ENCODE measurements at places on chromosomes 3 and 15.
A peak's percentile ranks its signal among the peaks of the same experiment; 100 is the strongest.

- peak; percentile 14 for DNase-seq
Measured at GRCh38 chr3:88005066-88005465, 53.7 kb downstream of the CGGBP1 start.

- no peak for DNase-seq
Measured at GRCh38 chr3:139104062-139104461, 59.4 kb upstream of the PRR23C start.

- DNase-seq, result no peak
Measured at GRCh38 chr3:44905446-44906157, 31.2 kb downstream of the TGM4 start.

DNA sequence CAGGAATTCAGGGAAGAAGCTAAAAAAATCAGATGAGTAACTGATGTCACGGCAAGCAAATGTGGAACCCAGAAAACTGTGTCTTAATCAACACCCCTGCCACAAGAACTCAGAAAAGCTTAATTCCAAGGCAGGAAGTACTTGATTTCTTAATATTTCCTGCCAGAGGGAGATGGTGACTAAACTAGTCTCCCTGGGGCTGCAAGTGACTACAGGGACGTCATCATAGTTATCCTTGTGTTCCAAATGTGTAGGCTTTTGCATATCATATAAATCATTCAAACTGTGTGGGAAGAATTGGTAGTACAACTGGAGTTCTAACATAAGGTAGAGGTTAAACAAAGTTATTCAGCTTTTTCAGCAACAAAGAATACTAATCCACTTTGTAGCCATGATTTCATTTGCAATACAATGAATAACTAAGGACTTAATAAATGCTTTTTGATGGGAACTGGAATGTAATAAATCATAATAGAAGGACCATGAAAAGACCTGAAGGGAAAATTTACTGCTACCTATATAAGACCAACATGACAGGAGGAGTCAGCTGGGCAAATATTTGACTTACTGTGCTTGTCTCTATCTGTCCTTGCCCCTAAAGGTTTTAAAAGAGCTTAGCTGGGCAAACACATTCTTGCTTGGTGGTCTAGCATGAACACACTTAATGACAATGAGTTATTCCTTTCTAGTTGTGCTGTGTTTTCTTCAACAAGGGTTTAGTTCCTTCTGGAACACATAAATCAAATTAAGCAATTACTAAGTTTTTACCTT, 76.0 kb upstream of the NECTIN3 start:
- peak; percentile 27 for DNase-seq

DNA sequence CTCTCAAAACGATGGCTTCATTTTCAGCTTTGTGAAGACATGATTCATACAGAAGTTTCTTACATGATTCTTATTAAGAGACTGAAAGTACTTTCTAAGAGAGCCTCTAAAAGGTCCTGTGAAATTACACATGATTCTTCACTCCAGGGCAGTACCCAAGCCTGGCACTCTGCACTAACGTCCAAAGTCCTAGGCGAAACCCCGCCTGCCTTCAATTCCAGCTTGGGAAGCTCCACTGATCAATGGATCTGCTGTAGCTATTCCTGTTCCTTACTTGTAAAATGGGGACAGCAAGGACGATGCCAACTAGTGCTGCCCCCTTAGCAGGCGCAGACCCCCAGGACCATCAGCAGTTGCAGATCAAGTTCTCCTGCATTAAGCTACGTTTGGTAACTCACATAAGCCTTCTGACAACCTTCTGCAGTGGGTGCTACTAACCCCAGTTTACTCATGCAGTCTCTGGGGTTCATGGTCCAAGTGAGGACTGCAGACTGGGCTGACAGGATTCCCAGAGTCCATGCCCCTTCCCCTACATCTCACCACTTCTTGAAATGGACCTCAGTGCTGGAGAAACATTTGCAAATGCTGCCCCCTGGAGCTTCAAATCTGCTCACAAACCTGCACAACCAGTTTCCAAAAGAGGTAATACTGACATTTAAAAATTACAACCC, 10.6 kb downstream of the CHCHD4 start:
- no peak for DNase-seq

DNA sequence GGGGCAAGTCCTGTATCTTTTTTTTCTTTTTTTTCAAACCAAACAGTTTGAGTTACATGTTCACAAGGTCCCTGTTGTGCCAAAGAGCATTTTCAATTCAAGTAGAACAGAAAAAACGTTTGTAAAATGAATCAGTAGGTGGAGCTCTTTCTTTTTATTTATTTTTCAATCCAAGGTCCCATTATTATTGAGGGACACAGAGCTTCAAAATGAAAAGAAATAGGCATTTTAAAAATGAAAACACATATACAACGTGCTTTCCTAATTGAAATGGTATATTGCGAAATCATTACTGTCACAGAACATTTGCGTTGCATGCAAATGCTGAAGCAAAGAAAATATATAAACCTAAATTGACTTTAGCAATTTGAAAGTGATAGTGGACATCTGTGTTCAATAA, 711.0 kb downstream of the MECOM start:
- no peak for DNase-seq

GRCh38 chr3:127011270-127011992, 28.5 kb downstream of the PLXNA1 start:
- DNase-seq, result peak; percentile 7

GRCh38 chr15:69704700-69705099, 252.1 kb downstream of the RPLP1 start:
- no peak for DNase-seq

DNA sequence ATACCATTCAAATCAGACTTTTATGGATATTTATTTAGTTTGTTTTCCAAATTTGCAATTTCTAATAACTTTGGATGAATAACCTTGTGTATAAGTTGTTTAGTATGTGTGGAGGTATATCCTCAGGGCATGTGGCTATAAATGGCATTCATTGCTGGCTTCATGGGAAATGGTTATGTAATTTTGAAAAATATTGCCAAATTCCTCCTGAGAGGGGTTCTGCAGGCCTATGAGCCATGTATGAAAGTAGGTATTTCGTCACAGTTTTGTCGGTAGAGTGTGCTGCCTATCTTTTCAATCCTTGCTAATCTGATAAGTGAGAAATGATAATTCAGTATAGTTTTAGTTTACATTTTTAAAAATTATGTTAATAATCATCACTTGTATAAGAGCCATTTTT, 256.4 kb upstream of the ZNF385D start:
- no peak for DNase-seq

DNA sequence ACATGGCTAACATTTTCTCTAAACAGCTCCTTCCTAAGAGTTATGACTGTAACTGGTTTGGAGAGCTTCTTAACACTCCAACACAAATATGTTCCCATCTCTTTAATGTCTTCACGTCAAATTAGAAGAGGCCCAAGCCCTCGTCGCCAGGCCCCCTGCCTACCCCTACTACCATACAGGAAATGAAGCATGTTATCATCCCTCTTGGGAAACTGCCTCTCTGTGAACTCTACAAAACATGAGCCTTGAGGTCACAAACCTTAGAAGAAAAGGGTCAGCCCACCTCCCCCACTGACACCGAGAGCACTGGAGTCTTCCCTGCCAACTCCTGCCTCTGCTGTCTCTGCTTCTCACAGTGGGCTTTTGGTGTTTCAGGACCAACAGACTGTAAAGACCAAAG, 243.1 kb upstream of the STT3B start:
- no peak for DNase-seq

DNA sequence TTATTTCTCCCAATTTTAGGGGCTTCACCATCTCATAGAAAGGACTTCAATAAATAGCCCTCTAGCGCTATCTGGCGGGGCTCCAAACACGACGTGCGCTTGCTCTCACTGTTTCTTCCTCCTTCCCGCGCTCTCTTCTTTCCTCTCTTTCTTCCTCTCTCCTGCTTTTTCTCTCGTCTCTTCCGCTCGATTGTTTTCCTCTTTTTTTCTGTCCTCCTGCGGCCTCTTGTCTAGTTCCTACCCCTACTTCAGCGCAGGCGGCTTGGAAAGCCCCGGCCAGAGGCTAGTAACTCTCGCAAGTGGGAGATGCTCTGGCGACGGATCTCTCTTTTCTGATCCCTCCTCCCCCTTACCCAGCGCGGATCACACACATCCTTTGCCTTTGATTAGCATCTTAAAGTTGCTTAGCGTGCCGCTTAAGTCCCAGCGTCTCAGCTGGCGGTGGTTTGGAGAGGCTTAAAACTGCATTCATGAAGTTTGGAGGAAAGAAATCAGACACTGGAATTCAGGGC, 6.2 kb upstream of the MEIS2 start:
- DNase-seq, result no peak

- no peak for DNase-seq
Measured at GRCh38 chr15:57526615-57527014, 65.1 kb upstream of the MYZAP start.

- DNase-seq, result no peak
Measured at GRCh38 chr3:134477002-134477401, 8.8 kb downstream of the ANAPC13 start.

DNA sequence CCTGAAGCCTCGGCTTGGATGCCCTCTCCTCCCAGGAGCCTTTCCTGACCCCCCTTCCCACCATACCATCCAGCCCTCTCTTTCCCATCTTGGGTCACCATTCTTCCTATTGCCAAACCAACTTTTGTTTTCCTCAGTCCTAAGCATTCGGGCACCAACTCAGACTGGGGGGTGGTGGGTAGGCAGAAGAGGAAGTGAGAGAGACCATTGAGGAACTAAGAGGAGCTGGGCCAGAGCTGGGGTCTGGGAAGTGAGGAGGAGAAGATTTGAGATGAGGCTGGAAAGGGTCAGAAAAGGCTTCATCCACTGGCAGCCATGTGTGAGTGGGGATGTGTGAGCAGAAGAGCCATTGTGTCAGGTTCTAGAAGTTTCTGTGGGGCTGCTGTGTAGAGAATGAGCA, 37.7 kb downstream of the TKT start:
- DNase-seq, result peak; percentile 76

- no peak for DNase-seq
Measured at GRCh38 chr3:169667166-169668071, 3.9 kb upstream of the MECOM start.

DNA sequence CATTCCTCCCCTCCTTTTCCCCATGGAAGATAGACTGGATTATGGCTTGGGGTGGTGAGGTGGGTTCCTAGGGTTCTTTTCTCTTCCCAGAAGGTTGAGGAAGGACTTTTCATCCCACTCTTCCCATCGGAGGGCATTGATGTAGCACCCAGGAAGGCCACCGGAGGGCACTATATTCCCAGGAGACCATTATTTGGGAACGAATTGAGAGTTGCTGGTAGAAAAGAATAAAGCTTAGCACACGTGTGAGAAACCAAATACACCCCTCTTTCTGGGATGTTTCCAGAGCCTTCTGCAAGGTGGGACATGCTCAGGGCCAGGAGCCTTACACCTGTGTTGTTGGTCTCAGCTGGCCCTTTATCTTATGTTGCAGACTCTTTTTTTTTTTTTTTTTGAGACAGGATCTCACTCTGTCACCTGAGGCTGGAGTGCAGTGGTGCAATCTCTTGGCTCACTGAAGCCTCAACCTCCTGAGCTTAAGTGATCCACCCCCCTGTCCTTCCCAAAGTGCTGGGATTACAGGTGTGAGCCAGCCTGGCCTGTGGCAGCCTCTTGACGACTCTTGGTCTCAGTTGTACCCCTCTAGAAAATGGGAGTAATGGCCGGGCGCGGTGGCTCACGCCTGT, 6.3 kb upstream of the CDC25A start:
- DNase-seq, result peak; percentile 79

GRCh38 chr3:15102836-15103235, 3.9 kb upstream of the RBSN start:
- peak; percentile 47 for DNase-seq

GRCh38 chr3:167559924-167560323, 86.1 kb upstream of the SERPINI2 start:
- no peak for DNase-seq

GRCh38 chr3:13846238-13846637, 33.6 kb downstream of the WNT7A start:
- no peak for DNase-seq

GRCh38 chr3:150005243-150006112, 34.8 kb upstream of the PFN2 start:
- peak; percentile 51 for DNase-seq

DNA sequence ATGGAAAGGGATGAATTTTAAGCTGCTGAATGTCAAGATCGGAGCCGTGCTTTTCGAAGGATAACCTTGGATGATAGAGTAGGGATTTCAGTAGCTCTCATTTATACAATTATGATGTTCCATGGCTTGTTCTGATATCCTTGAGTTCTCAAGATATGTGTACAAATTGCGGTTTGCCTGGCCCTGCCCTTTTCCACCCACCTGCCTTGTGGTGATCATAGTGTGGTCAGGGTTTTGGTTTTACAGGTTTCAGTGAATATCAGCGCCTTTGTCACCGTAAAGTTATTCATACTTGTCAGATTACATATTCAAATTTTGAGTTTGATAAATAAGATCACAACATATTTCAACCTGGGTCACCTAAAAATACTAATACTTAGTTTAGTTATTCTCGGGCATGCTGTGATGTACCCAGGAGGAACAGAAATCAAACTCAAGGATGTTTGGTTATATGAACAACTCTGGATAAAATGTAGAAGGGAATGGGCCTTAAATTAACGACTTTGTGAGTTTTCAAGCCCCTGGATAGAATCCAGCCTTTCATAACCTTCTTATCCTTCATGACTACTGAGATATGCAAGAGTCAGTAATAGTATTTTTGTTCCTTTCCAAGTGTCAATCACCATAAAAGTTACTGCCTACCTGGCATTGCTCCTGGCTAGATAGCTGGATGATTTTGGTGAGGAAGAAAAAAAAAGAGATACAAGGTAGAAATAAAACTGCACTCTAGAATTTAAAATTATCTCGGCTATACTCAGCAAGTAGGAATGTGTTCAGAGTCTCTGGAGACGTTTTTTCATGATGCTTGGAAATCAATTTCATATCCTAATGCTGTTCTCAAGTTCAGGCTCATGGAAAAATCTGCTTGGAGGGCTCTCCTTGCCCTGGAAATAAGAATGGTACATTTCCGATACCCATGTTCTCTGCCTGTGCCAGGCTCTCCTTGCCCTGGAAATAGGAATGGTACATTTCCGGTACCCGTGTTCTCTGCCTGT, 209.2 kb upstream of the TPRG1 start:
- DNase-seq, result no peak

GRCh38 chr3:71582612-71583565, 639 bp downstream of the FOXP1 start:
- peak; percentile 39 for DNase-seq

DNA sequence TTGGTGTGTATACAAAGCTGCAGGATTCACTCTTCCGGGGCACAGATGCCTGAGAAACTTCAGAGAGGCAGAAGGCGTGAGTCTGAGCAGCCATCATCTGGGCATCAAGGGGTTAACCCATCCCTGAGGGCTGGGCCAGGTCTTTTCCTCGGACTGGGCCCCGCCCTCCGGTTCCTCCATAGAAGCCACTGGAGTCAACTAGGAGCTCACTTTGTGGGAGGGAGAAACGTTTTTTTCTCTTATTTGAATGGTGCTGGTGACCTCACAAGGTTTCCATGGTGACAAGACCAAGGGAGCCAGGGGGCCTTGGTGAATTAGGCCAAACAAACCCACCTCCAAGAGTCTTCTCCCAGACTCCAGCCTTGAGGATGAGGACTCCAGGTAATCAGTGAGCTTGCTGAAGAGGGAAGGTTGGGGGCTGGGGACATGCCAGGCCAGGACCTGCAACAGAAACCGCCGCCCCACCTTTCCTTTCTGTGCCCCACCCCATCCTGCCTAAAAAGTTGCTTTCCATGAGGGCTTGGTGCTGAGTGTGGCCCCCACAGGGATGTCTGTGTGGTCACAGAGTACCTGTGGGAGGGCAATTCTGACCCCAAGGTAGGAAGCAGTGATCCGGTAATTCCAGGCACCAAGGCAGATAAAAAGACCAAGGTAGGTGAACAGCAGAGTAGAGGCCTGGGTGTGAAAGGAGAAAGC, 14.8 kb upstream of the INSYN1 start:
- DNase-seq, result no peak

All from suppressor macrophage (primary cell).